ENCODE measurements at places on chromosomes 4 and X.

DNA sequence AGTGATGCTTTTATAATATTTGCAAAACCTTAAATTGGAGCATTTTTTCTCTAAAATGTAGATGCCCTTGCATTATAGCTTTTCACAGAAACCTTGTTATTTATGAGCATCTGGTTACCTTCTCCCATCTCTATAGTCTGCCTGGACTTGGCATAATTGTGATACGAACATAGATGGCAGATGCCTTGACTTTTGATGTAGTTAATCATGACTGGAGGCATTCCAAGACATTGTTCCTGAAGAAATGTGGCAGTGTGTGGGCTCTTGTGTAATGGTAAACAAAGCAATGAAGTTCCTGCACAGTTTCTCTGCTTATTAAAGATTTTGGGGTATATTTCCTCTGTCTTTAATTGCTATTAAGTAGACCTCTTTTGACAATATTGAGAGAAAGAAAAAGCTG, 500.1 kb downstream of the PCDH19 start:
- no peak for DNase-seq

DNA sequence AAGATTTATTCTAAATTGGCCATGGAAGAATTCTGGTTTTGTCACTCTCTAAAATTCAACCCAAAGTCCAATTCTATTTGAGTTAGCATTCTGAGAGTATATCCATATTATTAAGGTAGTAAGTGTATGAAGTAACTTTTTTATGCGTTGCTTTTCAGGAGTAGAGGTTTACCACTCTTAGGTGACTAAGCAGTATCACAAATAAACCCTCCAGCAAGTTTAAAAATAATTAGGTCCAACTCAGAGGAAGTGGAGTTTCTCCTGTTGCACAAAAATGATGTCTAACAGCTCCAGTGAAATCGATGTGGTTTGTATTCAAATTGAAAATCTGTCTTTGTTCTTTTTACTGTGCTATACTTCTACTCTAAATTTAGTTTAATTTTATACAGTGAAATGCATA, 6.6 kb downstream of the SCML1 start:
- no peak for DNase-seq

- no peak for DNase-seq
Observed at GRCh38 chrX:10395643-10396042, 224.7 kb downstream of the MID1 start.

DNA sequence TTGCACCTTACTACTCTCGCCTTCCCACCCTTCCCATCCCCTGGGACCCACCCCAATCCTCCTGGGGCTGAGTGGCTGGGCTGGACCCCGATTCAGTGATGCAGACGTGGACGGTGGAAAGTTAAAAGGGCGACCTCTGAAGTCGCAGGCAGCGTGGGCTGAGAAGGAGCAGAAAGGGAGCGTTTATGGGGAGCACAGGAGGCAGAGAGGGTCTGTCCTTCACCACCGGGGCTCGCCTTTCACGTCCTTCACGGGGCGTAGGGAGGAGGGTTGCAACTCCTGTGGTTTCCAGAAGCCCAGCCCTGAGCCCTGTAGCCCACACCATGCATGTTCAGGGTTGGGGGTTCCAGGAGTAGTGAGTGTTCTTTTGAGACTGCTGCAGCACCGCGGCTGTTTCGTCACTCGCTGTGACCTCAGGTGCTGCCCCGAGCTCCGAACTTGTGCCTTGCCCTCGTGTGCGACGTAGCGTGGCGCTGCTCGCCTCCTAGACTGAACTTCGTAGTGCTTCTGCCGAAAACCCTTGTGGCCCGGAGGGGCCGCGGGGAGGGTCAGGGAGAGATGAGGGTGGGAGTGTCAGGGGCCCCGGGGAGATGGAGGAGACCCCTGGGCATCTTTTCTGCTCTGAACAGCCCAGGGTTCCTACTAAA, 1.6 kb downstream of the NHS start:
- DNase-seq = no peak

GRCh38 chrX:15815779-15816437, 25.6 kb downstream of the ZRSR2 start:
- no peak for DNase-seq

DNA sequence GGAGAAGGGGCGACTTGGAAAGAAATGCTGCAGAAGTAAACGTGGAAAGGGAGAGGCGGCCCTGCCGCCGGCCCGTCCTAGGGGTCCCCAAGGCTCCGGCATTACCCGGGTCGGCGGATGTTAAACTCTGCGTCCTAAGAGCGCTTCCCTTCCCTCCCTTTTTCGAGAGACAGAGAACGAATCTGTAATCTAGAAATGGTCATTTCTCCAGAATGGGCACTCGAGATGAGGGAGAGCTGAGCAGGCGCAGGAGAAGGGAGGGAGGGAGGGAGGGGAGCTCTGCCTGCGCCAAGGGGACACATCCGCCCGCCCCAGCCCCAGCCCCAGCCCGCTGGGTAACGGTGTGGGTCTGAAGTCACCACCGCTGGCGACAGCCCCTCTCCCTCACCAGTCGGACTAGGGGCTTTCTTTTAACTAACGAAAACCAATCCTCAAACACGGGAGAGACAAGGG, 1.7 kb downstream of the HCFC1 start:
- no peak for DNase-seq

GRCh38 chrX:30483996-30484395, 93.6 kb downstream of the TASL start:
- no peak for DNase-seq

DNA sequence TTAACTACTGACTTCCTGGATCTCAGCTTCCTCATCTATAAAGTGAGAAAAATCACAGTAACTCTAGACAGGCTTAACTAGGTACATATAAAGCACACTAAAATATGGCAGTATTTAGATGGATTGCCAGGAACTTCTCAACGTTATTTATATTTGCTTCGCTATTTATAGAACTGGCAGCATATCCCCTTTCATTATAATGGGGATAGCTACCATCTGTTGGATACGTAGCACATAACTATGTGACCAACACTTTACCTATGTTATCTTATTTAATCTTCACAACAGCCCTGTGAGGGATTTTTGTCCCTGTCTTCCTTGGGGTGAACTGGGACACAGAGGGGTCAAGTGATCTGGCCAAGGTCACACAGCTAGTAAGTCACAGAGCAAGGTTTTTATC, 64.6 kb downstream of the ENPEP start:
- no peak for DNase-seq

GRCh38 chr4:89619206-89619962, 217.6 kb downstream of the SNCA start:
- DNase-seq = no peak

GRCh38 chr4:126470862-126471261, 1156.1 kb downstream of the FAT4 start:
- DNase-seq = no peak

DNA sequence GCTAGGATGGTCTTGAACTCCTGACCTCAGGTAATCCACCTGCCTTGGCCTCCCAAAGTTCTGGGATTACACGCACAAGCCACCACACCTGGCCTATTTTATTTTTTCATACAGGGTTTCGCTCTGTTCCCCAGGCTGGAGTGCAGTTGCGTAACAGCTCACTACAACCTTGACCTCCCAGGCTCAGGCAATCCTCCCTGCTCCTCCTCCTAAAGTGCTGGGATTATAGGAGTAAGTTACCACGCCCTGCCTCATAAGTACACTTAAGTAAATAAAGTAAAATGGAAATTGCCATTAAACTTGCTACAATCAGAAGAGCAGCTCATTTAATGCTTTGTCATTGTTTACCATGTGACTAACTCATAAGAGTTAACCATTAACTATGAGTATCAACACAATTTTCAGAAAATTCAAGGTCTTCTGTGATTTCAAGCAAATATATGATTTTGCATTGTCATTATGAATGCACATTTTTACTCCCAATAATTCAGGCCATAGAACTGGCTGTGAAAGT, 12.3 kb downstream of the UGDH start:
- DNase-seq = no peak

GRCh38 chr4:174437749-174438148, 84.5 kb downstream of the HPGD start:
- DNase-seq = no peak

DNA sequence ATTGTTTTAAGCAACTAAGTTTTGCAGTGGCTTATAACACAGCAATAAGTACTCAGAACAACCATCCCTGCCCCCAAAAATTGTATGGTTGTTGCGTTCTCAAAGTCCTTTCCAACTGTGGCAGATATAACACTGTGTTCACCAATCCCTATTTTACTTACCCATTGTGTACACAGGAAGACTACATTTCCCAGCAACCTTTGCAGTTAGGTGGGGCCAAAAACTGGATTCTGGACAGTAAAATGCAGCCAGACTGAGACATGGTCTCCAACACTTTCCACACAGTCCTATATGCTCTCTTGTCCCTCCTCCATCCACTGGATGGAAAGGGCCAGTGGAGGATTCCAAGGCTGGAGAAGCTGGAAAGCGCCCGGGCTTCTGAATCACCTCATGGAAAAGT, 523.6 kb downstream of the BCOR start:
- no peak for DNase-seq

GRCh38 chr4:81030061-81030980, at the start of gene BMP3:
TSS of gene BMP3 (plus strand) at chr4:81030708. CDS start at chr4:81031285, 577 bp downstream.
- DNase-seq = no peak

- no peak for DNase-seq
Observed at GRCh38 chrX:81201071-81201470, 642 bp downstream of the HMGN5 start.

DNA sequence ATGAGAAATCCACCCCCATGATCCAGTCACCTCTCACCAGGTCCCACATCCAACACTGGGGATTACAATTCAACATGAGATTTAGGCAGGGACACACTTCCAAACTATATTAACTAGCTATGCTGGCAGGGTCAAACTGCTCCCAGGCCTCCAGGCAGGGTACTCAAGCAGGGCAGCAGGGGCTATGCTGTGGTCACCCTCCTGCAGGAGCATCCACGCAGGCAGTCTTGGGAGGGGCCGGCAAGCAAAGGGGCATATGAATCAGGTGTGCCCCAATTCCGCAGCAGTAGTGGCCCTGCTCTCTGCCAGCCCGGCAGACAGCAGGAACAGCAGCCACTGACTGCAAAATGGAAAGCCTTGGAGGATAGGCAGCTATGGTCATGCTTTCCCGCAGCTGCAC, 74.6 kb upstream of the PRDX4 start:
- DNase-seq = no peak

DNA sequence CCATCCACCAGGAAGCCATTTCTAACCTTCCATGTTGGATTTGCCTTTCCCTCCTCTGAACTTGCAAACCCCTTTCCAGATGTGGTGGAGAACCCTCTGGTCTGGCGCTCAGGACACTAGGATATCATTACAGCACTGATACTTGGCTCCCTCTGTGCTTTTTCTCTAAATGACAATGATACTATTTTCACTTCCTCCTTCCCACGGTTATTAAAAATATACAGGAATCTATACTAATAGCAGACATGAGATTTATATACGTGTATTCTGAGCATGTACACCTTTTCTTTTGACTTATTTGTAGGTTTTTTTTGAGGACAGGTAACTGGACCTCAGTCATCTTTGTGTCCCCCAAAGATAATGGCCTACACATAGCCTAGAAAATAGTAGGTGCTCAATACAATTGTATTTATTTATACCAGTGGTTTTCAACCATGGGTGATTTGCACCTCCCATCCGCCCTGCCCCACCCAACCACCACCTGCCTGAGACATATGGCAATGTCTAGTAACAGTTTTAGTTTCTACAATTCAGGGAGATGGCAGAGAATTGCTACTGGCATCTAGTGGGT, 60.4 kb upstream of the PLAC8 start:
- no peak for DNase-seq

DNA sequence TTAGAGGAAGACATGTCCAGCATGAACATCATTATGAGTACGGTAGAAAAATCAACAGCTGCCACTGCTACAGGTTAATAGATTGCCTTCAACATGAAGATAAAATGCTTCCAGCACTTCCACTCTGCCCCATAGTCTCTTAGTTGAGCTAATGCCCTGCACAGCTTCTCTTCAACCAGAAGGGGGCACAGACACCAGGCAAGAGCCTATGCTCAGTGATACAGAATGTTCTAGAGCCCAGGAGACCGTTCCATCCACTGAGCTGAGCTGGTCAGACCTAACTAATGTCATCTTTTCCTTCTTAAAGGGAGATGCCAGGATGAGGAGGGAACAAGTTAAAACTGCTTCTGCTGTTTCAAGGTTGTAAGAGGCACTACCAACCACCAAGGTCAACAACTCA, 42.2 kb downstream of the SMIM10L2A start:
- DNase-seq = no peak

- DNase-seq = no peak
Observed at GRCh38 chr4:79852305-79852730, 220.7 kb downstream of the ANTXR2 start.

GRCh38 chrX:825991-826390, 195.4 kb downstream of the SHOX start:
- no peak for DNase-seq

DNA sequence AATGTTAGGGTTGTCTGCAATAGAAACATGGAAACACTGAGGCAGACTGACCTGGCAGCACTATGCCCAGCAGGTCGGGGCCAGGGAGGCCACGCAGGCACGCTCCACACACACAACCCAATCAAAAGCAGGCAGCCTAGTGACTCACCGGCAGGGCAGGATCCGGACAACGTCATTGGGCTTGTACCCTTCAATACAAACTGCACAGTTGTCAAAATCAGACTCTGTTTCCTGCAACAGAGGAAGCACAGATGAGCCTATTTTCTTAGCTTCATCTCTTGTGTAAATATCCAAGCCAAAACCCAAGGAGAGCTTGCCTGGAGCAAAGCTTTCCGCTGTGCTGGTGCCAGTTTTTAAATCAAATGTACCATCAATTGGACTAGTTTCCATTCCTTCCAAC, 185.8 kb downstream of the RNF150 start:
- no peak for DNase-seq

GRCh38 chr4:141102367-141102766, 30.9 kb downstream of the RNF150 start:
- DNase-seq = no peak

GRCh38 chr4:108058685-108059440, 69.2 kb downstream of the HADH start:
- DNase-seq = no peak

DNA sequence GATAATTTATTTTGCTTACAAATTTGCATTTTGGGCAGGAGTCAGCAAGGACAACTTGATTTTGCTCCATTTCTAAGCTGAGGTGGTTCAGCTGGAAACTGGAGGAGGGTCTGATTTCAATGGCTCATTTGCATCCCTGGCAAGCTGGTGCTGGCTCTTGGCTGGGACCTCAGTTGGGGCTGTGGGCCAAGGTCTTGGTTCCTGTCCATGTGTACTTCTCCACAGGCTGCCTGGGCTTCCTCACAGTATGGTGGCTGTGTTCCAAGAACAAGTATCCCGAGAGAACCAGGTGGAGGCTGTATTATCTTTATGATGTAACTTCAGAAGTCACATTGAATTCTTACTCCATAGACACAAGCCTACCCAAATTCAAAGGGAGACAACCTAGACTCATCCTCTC, 77.0 kb upstream of the STX18 start:
- no peak for DNase-seq

- no peak for DNase-seq
Observed at GRCh38 chrX:45070116-45071007, 130.3 kb downstream of the DIPK2B start.

- no peak for DNase-seq
Observed at GRCh38 chr4:141153751-141154510, 20.7 kb upstream of the RNF150 start.

All from stimulated activated CD8-positive, alpha-beta memory T cell treated with anti-CD3 and anti-CD28 coated beads, Interleukin-4, amount 100 ng/mL, for 24 hours (primary cell).